Effector memory CD4-positive, alpha-beta T cell (primary cell): ENCODE measurements at places on chromosomes 6 and 20.

GRCh38 chr6:3227363-3228045, at the start of gene TUBB2B:
Gene TUBB2B (minus strand): TSS chr6:3227653. CDS start chr6:3227543, 110 bp downstream.
- DNase-seq, result no peak

GRCh38 chr6:134529921-134530320, 212.0 kb upstream of the SGK1 start:
- DNase-seq, result no peak

GRCh38 chr6:3259491-3259958, 778 bp downstream of the PSMG4 start:
- DNase-seq, result no peak

DNA sequence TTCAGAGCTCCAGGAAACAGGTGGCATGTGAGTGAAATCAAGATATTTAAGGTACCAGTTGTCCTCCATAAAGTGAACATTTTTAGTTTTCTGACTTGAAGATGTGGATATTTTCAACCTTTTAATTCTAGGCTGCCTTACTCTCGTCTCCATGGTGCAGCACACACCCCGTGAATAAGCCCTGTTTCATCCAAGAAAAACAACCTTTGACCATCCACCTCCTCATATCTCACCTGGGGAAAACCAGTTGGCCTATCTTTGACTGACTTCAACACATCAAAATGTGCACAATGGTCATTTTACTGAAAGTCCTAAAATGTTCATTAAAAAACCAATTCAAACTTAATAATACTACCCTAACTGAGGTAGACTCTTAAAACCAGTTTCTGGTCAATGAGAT, 73.8 kb upstream of the CD2AP start:
- no peak for DNase-seq
